ENCODE measurements at places on chromosomes 7 and 10.

DNA sequence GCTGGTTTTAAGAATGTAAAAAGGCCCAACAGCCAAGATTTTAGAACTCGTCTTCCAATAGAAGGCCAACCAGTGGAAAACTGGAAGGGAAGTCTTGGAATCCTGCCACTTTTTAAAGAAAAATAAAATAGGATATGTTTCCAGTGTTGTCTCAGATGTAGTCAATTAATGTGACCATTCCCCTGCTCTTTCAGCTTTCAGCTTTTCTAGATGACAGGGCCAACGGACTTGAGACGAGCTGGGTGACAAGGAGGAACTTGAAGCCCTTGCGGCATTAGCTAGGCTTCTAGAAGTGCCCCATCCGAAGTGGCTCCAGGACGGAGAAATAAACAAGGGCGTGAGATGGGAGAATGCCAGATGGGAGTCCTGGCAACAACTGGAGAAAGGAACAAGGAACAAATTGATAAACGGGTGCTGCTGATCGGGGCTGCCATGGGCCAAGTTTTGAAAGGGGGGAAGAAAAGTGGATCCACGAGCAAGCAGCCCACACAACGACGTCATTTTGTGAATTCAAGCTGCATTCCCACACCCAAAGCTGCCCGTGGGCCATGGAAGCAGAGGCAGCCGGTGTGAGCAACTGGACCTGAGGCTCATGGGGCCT lies 42.3 kb downstream of the CTBP2 start:
- DNase-seq: no peak

DNA sequence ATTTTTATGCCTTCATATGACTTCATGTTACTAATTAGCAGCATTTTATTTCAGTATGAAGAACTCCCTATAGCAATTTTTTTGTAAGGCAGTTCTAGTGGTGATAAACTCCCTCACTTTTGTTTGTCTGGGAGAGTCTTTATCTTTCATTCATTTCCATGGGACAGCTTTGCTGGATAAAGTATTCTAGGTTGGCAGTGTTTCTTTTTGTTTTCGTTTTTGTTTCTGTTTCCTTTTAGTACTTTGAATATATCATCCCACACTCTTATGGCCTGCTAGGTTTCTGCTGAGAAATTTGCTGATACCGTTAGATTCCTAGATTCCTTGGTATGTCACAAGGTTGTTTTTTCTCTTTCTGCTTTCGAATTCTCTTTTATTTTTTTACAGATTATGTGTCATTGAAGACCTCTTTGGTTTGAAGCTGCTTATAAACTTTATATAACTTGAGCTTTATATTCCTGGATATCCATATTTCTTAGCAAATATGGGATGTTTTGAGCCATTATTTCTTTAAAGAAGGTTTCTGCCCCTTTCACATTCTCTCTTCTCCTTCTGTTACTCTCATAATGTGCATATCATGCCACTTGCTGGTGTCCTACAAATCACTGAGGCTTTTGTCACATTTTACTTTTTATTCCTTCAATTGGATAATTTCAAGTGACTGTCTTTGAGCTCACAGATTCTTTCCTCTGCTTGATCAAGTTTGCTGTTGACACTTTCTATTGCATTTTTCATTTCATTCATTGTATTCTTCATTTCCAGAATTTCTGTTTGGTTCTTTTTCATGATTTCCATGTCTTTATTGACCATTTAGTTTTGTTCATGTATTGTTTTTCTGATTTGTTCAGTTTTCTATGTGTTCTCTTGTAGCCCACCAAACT lies 28.9 kb upstream of the AHR start:
- DNase-seq: no peak

- DNase-seq: no peak
Measured at GRCh38 chr7:35623381-35623780, 71.6 kb downstream of the HERPUD2 start.

DNA sequence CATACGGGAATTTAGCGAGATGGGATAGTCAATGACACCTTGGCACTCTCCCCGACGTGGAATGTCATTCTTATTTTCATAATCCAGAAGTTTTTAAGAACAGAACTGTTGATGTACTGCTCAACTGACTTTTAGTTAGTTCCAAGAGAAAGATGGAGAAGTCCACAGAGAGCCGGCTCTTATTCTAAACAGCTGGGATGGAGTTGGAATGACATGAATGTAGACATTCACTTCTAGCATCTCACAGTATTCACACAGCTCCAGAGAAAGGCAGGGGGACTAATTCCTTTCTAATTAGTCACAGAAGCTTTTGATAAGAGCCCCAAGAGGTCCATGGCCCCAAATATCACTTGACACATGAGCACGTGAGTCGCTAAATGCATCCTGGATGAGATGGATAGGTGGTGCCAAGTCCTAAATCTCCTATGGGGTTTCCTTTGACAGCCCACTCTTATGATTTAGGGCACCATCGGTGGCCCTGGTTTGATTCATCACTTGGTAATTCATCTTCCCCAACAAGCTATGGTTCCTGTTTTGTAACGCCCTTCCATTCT lies 420.3 kb upstream of the AUTS2 start:
- no peak for DNase-seq

DNA sequence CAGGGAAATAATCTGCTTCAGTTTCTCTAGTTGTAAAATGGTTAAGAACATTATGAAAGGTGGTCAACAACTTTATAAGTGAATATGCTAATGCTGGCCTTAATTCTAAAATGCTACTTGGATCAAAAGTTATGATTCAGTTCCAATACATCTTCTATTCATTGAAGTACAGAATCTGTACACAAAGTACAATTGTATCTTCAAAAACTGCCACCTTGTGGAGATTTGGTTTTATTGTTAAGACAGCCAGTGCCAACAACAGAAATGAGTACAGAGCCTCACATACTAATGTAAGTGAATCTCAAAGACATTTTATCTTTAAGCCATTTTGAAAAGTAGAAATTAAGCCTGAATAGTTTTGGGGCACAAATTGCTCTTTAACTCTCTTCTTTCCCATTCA lies 194.0 kb downstream of the CFTR start:
- no peak for DNase-seq

DNA sequence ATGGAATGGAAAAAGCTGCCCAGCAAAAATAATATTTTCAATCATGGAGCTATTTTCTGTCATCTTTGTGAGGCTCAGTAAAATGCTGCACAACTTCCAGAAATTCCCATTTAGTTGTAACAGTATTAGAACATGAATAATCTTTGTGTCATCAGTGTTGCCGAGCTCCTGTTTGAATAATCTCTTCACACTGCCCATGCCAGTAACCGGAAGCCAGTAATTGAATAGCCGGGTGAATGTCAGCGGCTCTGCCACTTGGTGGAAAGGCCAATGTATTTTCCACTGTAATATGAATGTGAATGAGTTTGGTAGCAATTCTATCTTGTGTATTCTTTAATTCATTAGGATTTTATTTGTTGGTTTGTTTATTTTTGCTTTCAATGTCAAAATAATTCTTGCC lies 172.5 kb upstream of the INSYN2A start:
- DNase-seq: no peak

DNA sequence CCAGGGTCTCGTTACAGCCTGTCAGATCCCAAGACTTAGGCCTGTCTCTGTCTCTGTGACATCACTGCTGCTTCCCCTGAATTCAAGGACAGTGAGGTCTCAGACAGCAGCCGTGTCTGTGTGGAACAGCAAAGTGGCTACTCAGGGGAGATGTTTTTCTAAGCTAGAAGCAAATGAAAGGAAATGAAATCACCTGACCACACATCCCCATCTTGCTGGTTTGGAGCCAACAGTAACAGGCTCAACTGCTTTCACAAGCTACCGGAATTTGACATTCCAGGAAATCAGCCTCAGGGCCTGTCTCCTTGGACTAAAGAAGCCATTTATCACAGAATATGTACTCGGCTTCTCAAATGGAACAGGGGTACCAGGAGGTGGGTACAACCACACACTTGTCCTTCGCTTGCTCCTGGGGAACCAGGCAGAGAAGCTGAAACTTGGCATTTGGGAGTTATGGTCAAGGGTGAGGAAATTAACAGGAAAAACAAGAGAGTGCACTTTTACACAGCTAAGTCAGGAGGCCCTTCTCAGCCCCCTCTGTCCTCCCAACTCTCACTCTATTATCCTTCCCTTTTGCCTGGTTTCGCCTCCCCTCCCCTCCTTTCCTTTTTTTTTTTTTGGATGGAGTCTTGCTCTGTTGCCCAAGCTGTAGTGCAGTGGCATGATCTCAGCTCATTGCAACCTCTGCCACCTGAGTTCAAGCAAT lies 73.2 kb downstream of the SPDYE5 start:
- DNase-seq: no peak

DNA sequence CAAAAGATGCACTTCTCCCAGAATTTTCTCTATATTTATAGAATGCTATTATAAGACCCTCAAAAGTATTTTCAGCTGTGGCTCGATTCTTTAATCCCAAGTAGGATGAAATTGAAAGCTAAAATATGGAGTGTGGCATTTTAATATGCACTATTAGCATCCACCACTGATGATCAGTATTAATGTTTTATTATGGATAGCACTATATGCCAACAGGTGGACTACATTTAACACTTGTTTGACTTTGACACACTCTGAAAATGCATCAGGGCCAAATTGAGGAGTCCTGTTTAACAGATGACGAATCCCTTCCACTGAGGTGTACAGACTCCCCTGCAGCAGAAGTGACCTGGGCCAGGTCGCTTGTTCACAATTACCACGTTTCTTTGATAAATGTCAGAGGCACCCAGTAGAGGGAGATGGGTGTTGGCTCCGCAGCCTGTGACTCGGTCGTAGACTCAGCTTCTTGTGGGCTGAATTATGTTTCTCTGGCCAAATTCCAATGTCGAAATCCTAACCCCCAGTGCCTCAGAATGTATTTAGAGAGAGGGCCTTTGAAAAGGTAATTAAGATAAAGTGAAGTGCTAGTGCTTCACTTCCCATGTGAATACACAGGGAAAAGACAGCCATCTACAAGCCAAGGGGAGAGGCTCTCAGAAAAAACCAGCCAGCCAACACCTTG lies 48.1 kb downstream of the WIPF3 start:
- DNase-seq: no peak

- no peak for DNase-seq
Measured at GRCh38 chr7:157219154-157219553, 80.4 kb downstream of the UBE3C start.

GRCh38 chr10:77592946-77593636 lies 44.5 kb downstream of the KCNMA1 start:
- no peak for DNase-seq

- DNase-seq: no peak
Measured at GRCh38 chr7:8597565-8597964, 164.2 kb downstream of the NXPH1 start.

DNA sequence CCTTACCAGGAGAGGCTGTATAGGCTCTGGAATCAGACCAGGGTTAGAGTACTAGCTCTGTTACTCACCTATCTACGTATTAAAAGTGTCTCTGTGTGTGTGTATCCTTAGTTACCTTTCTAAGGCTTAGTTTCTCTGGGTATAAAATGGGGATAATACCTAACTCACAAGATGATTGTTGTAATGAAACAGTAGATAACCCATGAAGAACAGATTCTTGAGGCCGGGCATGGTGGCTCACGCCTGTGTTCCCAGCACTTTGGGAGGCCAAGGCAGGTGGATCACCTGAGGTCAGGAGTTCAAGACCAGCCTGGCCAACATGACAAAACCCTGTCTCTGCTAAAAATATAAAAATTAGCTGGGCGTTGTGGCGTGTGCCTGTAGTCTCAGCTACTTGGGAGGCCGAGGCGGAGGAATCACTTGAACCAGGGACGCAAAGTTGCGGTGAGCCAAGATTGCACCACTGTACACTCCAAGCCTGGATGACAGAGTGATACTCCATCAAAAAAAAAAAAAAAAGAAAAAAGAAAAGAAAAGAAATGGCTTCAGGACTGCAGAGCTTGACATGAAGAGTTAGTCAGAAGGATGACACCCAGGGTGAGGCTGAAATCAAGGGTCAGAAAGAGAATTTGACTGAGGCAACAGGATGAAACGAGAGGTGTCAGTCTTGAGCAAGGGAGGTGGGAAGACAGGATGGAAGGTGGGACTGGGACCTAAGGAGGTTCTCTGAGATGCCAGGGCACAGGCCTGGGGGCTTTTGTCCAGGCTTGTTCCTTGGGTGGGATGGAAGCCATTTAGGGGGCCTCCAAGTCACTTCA lies 33.4 kb downstream of the PRKAR2B start:
- no peak for DNase-seq

DNA sequence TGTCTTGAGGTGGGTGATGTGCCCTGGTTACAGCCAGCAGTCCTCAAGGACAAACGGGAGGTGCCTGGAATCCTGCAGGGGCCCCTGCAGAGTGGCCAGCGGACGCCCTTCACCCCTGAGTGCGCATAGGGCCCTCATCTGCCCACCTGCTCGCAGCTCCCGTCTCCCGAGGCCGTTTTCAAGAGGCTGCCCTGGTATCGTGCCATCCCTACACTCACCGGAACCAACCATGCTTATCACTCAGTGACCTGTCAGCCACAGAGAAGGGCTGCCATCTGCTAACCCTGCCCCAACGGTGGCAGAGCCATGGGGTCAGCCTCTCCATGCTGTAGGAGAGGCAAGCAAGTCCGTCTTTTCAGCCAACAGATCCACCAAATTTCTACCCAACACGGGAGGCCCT lies 122.0 kb downstream of the FAM53B start:
- no peak for DNase-seq

DNA sequence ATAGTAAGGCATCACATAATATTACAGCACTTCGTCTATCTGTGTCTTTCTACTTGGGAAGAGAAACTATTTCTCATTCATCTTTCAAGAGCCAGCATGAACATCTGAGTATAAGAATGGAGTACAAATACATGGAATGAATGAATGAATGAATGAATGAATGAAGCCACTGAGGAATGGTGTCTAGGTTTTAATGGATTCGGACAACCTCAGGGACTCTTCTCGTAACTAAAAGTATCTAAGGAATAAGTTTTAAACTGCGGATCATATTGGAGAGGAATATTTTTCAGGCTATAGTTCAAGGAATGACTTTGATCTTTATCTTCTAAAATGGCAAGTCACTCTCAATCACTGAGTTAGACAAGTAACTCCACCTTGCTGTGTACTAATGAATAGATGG lies 199.0 kb downstream of the DOCK4 start:
- DNase-seq: no peak

GRCh38 chr7:80533287-80533686 lies 21.4 kb upstream of the GNAT3 start:
- no peak for DNase-seq

DNA sequence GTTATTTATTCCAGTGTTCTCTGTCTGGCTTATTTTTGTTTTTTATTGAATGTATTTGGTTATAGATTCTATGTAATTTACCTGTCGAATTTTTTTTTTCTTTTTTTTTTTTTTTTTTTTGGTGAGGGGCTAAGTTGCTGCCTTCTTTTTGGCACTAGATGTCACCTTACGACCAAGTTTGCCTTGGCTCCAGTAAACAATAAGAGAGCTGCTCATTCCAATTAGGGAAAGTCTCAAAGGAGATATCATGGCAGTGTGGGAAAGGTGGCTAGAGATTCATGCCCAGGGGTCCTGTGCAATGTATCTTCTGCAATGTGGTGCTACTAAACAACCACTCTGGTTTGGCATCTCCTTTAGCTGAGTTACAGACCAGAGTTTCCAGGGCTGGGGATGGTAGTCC lies 84.0 kb downstream of the PTPN20 start:
- no peak for DNase-seq

- no peak for DNase-seq
Measured at GRCh38 chr10:12505683-12506082, 156.3 kb downstream of the CAMK1D start.

Measured in T-helper 9 cell (primary cell).